Fibroblast of lung (primary cell): ENCODE measurements at places on chromosomes 7 and 10. TPM values are rescaled to one million over a fixed set of nuclear protein-coding genes. Genes with fewer than 3 reads are reported as not detected.

Gene TTYH3
- total RNA-seq, result 15.4 and 19.7 TPM in 2 replicates

Gene H2BK1
- not detected in 2 replicates for total RNA-seq

Gene TFR2
- total RNA-seq, result under 0.01 TPM in 1 of 2 replicates, not detected in the other

Gene TMEM236
- under 0.01 and 0.17 TPM in 2 replicates for total RNA-seq

Gene GDF2
- not detected in 2 replicates for total RNA-seq

Gene FAM107B
- 18.0 and 36.0 TPM in 2 replicates for total RNA-seq

Gene TAS2R41
- total RNA-seq, result not detected in 2 replicates

Gene PRSS1
- total RNA-seq, result not detected in 2 replicates

Gene LIPM
- not detected in 2 replicates for total RNA-seq

Gene EN2
- under 0.01 TPM in 1 of 2 replicates, not detected in the other for total RNA-seq

Gene TUBGCP2
- total RNA-seq, result 51.6 and 60.8 TPM in 2 replicates

Gene CHCHD3
- total RNA-seq, result 88.3 and 94.0 TPM in 2 replicates
